ENCODE measurements at places on chromosomes 6 and 20. TPM values are rescaled to one million over a fixed set of nuclear protein-coding genes. Genes with fewer than 3 reads are reported as not detected.

Gene MAP7
- 38.0 TPM for total RNA-seq

Gene SPAG4
- total RNA-seq: 5.0 TPM

Gene RPL10A
- 1,587 TPM for total RNA-seq

Gene GATA5
- total RNA-seq: 1.1 TPM

Gene EYA2
- total RNA-seq: 3.0 TPM

Gene BPIFB1
- 0.12 TPM for total RNA-seq

Gene CYP24A1
- 652 TPM for total RNA-seq

Gene THEMIS
- not detected for total RNA-seq

Gene PCK1
- total RNA-seq: 0.03 TPM

Gene PSMB9
- 16.8 TPM for total RNA-seq

Gene CCN6
- not detected for total RNA-seq

Gene C6orf118
- total RNA-seq: 0.28 TPM

Gene SPINT4
- not detected for total RNA-seq

Gene SRXN1
- total RNA-seq: 292 TPM

Gene VSTM2L
- 7.1 TPM for total RNA-seq

Gene MACROD2
- 0.90 TPM for total RNA-seq

Gene EDEM2
- 47.4 TPM for total RNA-seq

Gene ERVFRD-1
- not detected for total RNA-seq

Gene FAM209B
- 0.42 TPM for total RNA-seq

All from A549 treated with DMSO at 1 μM for 4 hours (cell line).